ENCODE measurements at places on chromosomes 4 and X.

DNA sequence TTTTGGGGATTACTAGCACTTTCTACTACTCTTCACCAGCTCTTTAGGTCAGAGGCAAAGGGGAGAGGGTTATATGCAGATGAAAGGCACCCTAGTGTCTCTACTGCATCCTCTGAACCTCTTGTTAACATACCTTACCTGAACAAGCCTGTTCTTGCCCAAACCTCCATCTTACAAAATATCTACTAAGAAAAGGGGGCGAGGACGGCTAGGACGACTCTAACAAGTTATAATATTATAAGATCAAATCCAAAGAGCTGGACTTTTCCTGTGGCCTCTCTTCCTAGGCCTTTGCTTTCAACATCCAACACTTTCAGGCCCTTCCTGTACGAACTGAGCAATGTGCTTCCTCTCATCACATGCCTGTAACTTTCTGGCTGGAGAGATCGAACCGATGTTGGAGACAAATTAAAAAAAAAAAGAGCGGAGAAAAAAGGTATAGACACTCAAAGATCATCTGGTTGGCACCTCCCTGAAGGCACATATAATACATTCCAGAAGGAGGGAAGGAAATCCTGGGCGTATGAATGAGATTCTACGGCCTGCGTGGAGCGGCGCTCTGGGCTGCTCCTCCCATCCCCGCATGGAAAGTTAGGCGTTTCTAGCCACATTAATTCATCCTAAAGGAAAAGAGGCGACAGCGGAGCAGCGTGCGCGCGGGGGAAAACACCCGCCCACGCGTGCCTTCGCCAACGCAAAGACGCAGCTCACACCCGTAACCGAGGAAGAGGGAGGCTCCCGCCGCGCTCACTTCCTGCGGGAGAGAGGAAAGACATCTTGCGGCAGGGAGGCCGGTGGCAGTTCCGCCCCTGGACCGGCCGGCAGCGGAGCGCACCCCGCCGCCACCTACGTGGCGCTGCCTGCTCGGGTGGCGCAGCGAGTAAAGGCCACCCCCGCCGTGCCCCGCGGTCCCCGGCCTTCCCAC, 808 bp downstream of the PRDM5 start:
- DNase-seq, result peak; percentile 17

DNA sequence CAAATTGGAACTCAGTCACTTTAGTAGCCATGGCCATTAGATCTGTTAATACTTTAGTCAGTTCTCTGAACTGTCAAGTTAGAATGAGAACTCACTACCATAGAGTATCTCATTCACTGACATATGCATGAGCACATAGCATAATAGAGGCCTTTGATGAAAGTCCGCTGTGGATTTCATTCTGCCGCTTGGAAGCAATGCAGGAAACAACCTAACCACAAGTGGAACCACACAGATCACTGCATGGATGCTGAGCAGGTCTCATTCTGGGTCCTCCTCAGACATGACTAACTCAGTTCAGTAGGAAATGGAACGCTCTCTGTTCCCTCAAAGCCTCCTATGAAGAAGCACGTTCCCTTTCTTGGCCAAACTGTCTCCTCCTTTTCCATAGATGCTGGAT, 1624.8 kb upstream of the TENM3 start:
- no peak for DNase-seq

GRCh38 chr4:4759883-4760282, 99.6 kb upstream of the MSX1 start:
- no peak for DNase-seq

GRCh38 chr4:10034136-10034535, 12.8 kb upstream of the SLC2A9 start:
- DNase-seq, result no peak
